Left colon (tissue), 2 donors: ENCODE measurements at places on chromosomes 6 and 20. TPM values are rescaled to one million over a fixed set of nuclear protein-coding genes. Genes with fewer than 3 reads are reported as not detected.

The GPSM3 gene
- 5.6 TPM for total RNA-seq

The CTCFL gene
- total RNA-seq = not detected

The HLA-DRB5 gene
- 15.6 TPM for total RNA-seq

The HLA-DQB2 gene
- total RNA-seq = 0.95 TPM

The APOBEC2 gene
- not detected for total RNA-seq

The TP53TG5 gene
- total RNA-seq = 0.85 TPM
